ENCODE measurements at places on chromosomes 11 and 22.
A peak's percentile ranks its signal among the peaks of the same experiment; 100 is the strongest.

DNA sequence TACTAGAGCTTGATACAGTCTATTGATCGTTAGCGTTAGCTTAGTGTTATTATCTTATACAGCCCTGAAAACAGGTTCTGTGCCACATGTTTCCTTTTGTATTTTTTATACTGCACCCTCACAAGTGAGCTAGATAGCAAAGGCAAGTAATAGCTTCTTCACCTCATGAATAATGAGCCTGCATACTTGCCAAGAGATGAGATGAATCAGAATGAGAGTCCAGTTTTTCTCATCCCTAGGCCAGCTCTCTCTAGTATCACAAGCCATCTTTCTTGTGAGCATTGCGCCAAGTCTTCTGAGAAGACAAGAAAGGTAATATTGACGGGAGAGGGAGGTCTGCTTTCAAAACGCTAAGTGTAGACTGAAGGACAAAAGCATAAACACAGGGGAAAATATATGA, 8.7 kb upstream of the CARD18 start:
- no peak for DNase-seq

- DNase-seq: peak; percentile 30
Measured at GRCh38 chr11:73210916-73211667, 7.0 kb upstream of the P2RY2 start.

GRCh38 chr11:128832121-128832497, 35.0 kb downstream of the KCNJ1 start:
- no peak for DNase-seq

DNA sequence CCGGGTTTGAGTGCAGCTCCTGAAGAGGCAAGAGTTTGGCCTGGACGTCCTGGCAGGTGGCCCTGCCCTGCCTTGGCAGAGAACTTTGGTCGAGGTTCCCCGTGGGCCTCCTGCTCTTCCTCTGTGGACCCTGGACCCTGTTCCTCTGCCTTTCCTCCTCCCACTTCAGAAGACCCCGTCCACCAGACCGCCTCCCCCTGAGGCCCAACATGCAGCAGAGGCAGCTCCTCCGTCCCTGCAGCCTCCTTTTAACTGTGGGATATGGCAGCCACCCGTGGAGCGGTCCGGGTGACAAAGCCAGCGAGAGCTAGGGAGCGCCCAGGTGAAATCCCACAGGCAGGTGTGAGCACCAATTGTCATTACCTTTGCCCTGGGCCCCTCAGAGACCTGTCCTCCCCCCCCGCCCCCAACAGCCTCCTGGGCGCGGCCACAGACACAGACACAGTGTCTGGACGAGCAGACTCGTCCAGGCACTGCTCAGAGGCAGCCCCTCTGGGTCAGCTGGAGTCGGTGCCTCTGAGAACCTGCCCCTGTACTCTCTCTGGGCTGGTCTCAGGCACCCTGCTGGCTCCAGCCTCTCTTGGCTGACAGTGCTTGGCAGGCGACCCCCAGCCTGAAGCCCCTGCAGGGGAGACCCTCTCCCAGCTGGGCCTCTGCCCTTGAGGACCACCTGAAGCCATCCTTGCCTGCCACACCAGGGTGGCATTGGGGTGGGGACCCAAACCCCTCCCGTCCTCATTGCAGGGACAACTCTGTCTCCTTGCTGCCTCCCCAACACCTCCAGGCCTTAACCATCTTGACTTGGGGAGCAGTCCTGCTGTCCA, 4.1 kb upstream of the PTDSS2 start:
- DNase-seq: no peak

GRCh38 chr11:61682093-61682732, 2.0 kb downstream of the DAGLA start:
- DNase-seq: no peak

GRCh38 chr11:96393753-96394348, 4.0 kb downstream of the JRKL start:
- DNase-seq: peak; percentile 61

- DNase-seq: no peak
Measured at GRCh38 chr22:44825310-44826150, 73.2 kb downstream of the ARHGAP8 start.

- DNase-seq: no peak
Measured at GRCh38 chr11:59754494-59754858, 700 bp upstream of the STX3 start.
